ENCODE measurements at places on chromosomes 3 and 15.

- peak; percentile 5 for DNase-seq
Observed at GRCh38 chr3:32850226-32850625, 32.4 kb downstream of the TRIM71 start.

- DNase-seq = peak; percentile 34
Observed at GRCh38 chr15:63072023-63072650, 29.6 kb downstream of the TPM1 start.

DNA sequence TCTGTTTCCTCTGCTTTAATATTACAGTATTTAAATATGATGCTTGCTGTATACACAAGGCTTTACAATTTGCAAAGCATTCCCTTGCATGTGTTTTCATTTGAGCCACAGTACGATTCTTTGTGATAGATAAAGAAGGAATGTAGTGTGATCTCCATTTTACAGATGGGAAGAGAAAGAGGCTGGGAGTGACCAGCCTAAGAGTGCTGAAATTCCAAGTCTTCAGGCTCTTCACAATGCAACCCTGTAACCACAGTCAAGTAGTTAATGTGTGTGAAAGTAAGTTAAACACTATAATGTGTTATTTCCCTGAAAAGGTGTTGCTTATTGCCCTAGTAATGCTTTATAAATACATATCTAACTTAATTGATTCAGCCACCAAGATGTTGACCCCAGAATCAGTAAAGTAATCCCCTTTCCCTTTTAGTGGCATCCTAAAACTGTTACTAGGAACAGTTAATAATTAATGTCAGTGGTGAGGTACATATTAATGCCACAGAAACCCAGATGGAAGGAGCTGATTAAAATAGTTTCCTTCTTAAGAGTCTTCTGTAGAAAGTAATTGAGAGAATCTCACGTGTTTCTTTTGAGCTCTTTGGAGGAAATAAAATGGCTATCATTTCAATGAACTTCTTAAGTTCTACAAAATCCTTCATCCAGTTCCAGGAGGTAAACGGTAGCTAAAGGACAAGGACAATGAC is 110.4 kb downstream of the IL12A start:
- no peak for DNase-seq

DNA sequence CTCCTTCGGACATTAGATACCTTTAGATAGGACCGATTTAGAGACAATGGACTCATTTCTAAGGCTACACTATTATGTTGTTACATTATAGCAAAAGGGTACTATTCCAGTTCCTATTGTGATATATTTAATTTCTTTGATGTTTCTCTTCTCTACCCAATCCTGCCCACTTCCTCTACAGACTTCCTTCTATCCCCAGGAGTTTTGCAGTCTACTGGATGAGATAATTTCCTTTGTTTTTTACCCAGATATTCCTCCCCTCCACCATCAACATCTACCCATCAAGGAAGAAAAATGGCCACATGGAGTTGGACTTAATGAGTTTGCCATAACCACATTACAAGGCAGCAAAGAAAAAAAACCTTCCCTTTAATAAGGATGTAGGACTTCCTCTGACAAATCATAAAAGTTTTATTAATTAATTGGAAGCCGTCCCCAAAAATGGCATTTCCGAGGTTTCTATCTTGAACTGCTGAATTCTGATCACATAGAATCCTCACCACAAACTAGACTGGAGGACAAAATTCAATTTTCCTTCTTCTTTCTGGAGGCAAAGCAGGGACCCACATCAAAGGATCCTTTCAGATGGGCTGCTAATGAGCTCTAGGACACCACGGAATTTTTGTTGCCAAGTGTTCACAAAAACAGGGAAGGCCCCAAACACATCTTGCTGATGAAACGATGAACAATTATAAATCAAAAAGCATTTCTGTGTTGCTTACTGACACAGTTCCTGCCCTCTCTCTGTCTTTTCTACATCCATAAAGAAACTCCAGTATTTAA is 33.4 kb downstream of the FRMD4B start:
- no peak for DNase-seq

- no peak for DNase-seq
Observed at GRCh38 chr3:58000306-58001085, 7.7 kb upstream of the FLNB start.

DNA sequence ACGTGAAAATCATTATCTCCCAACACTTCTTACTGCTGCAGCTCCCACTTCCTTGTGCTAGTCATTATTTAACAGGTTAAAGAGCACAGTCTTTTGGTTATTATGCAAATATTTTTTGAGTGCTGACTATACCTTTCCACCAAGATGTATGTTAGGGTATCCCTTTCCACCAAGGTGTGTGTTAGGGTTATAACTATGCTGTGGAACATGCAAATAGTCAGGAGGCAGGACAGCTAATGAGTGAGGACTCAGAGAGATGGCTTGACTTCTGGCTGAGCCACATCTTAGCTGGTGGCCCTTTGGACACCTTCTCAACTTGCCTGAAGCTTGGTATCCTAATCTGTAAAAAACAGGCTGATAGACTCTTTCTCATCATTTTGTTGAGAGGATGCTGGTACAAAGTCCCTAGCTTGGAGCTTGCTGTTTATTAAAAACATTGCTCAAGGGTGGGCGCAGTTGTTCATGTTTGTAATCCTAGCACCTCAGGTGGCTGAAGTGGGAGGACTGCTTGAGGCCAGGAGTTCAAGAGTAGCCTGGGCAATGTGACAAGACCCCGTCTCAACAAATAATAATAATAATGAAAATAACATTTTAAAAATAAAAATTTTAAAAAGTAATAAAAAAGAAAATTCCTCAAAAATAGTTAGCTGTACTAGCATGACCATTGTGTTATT is 160.5 kb upstream of the ADAMTS9 start:
- DNase-seq = no peak

- DNase-seq = no peak
Observed at GRCh38 chr3:188889054-188889491, 282.7 kb upstream of the TPRG1 start.

DNA sequence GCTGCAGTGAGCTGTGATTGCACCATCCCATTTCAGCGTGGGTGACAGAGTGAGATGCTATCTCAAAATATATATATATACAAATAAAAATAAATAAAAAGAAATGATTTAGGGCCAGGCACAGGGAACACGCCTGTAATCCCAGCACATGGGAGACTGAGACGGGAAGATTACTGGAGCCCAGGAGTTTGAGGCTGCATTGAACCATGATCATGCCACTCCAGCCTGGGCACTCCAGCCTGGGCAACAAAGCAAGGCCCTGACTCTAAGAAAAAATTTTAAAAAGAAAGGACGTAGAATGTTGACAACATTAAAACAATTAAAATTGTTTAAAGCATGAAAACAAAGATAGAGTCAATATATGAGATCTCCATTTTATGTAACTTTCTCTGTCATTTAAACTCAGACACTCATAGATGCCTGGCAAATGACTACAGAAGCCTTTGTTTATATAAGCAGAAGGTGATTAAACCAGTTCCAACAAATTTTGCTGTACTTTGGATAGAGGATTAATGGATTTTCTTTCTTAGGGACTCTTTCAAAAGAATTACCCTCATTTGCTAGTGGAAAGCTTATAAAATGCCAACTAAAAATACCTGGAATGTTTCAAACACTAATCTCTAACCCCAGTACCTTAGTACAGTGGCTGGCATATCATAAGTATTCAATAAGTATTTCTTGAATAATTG is 10.7 kb upstream of the TRPM7 start:
- peak; percentile 17 for DNase-seq

DNA sequence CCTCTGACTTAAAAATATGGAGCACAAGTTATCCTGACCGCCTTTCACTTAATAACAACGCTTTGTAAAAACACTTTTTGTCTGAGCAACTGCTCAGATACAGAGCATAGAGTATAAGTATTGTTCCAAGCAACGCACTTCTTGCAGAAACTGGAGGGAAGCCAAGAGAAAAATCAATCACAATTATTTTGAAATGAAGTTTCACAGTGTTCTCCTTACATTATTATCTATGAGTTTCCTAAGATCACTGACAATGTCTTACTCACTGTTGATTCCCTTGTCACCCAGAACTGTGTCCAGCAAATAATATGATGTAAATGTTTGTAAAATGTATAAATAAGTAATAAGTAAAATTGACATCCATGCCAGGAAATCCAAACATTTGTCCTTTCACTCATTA is 184.6 kb upstream of the GPR149 start:
- DNase-seq = no peak

GRCh38 chr15:96311256-96311955 is 19.1 kb upstream of the NR2F2 start:
- no peak for DNase-seq

DNA sequence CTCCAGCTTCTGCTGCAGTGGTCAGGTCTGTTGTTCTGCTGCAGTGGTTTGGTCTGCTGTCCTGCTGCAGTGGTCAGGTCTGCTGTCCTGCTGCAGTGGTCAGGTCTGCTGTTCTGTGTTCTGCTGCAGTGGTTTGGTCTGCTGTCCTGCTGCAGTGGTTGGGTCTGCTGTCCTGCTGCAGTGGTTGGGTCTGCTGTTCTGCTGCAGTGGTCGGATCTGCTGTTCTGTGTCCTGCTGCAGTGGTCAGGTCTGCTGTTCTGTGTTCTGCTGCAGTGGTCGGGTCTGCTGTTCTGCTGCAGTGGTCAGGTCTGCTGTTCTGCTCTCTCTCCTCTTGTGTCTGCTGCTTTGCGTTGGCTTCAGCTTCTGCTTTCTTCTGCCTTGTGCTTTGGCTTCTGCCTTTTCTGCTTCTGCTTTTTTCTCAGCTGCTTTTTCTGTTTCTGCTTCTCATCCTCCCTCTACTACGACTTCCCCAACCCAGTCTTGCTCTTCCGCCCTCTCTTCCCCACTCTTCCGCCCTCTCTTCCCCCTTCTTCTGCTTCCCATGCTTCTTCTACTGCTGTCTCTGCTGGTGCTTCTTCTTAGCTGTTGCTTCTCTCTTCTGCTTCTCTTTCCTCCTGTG is 50.7 kb downstream of the FAM43A start:
- no peak for DNase-seq

GRCh38 chr3:118772547-118773011 is 262.1 kb downstream of the IGSF11 start:
- DNase-seq = peak; percentile 5

DNA sequence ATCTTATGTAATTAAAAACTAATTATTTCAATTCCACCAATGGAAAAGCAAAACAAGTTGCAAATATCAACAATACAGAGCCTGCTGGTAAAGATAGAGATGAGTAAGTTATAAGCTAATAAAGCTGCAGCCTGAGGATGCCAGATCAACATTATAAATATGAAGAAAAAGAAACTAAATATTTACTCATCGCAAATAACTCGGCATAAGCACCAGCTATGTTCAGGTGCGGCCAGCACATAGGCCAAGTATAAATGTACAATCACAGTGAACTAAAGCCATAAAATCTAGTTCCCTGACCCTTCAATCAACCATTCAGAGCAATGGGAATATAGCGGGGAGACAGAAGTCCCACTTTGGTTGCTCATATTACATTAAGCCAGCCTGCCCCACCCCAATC is 7.7 kb upstream of the RSL24D1 start:
- no peak for DNase-seq

- DNase-seq = no peak
Observed at GRCh38 chr3:87313641-87314040, 37.3 kb upstream of the POU1F1 start.

- DNase-seq = no peak
Observed at GRCh38 chr3:185337231-185337816, 25.6 kb upstream of the MAP3K13 start.

DNA sequence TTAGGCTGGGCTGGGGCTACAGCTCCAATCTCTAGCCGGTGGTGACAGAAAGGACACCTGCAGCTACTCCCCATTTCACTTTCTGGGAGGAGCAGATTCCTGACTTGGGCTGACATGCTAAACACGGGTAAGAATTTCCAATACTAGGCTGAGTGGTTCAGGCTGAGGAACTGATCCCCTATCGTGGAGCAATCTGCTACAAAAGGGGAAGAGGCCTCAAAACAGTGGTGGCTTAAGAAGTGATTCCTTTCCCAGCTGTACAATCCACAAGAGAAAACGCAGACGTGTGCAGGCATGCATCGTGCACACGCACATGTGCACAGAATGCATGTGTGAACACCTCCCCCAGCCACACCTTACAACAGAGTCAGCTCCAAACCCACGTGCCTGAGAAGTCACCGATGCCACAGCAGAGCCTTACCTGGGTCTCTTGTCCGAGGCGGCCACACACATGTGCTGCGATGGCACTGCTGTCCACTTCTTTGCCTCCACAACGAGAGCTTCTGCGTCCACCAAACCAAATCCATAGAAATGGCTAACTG is 86.7 kb upstream of the SNRPA1 start:
- no peak for DNase-seq

DNA sequence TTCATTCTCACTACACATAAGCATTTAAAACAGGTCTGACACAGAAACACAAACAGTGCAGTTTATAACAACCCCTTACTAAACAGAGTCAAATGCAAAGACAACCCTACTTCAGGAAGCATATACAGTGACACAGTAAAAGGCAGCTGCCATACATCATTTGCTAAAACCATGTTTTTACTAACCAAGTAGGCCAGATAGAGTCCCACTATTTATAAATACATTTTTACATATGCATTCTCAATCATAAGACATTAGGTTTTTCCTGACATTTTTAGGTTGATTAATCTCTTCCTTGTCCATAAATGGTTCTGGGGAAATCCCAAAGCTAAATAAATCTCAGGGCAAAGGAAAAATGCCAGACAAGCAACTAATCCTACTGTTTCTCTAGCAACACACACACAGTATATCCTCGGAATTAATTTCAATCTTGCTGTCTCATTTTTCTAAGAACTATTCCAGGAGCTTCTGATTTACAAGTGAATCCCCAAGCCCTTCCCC is 39.0 kb downstream of the CHAC1 start:
- DNase-seq = peak; percentile 90

GRCh38 chr3:10981961-10982360 is 10.6 kb upstream of the SLC6A1 start:
- DNase-seq = no peak

DNA sequence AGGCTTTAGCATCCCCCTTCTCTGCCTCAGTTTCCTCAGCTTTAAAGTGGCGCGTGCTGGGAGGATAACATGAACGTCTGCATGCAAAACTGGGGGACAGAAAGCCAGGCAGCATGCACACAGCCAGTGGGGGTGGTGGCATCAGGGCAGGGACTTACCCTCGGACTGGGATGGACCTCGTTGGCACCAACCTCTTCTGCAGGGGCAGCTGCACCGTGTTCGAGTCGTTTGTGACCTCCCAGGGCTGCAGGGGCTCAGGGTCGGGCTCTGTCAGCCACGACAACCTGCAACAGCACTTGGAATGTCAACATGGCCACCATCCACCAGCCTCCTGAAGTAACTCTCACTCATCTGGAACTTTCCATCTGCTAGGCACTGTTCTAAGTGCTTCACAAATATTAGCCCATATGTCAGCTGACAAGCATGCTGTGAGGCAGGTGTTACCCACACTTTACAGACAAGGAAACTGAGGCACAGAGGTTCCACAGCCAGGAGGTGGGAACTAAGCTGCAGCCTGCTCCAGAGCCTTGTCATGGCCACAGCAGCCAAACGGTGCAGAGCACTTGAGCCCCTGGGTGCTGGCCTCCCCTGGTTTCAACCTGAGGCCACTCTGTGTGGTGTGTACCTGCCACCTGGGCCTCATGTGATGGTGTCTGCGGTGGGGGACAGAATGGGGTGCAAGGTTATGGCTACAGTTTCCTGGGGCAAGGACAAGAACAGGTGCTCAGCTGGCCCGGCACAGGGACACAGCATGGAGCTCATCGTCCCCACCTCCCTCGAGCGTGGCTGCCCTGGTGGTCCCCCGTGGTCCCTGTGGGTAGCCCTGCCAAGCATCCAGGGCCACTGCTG is 6.7 kb downstream of the C3orf22 start:
- no peak for DNase-seq

All from mesenchymal stem cell (in vitro differentiated cells and primary cell).